ENCODE measurements at places on chromosomes 13 and 19.

DNA sequence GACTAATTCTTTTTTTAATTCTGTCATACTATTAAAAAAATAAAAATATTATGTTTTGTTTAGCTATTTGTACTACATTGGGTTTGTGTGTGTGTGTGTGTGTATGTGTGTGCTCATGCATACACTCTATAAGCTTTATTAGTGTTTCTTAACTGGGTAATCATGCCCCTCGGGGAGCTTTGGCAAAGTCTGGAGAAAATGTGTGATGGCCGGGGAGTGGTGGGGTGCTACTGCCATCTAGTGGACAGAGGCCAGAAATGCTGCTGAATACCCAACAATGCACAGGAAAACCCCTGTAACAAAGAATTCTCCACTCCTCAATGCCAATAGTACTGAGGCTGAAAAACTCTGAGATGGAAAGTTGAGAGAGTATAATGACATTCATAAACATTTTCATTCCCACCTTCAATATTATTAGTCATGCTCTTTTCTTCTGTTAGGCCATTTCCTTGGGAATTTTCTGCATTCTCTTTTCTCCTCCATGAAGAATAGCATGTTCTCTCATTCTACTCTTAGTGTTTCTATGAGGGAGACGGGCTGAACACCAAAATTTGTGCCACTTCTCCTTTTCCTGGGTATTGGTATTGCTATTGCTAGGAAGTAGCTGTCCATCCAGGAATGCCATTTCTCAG, 157.3 kb downstream of the DNAJC3 start:
- H3K36me3 ChIP-seq = peaks cover 3% of the 10 kb centered on the region
- H3K4me1 ChIP-seq = no peaks in the 10 kb centered on the region
- peak; percentile 76 for DNase-seq
- no peak overlapping the region for H3K4me3 ChIP-seq
- H3K27ac ChIP-seq = no peak overlapping the region

- peaks cover 3% of the 10 kb centered on the region for H3K36me3 ChIP-seq
- DNase-seq = no peak
- H3K4me3 ChIP-seq = no peak overlapping the region
- H3K4me1 ChIP-seq = no peaks in the 10 kb centered on the region
- H3K27me3 ChIP-seq = no peaks in the 10 kb centered on the region
Measured at GRCh38 chr13:46354156-46355087, 32.6 kb downstream of the RUBCNL start.

- H3K4me1 ChIP-seq = no peaks in the 10 kb centered on the region
- no peak for DNase-seq
- H3K27ac ChIP-seq = no peak overlapping the region
- H3K27me3 ChIP-seq = no peaks in the 10 kb centered on the region
Measured at GRCh38 chr13:98939660-98940191, 38.1 kb downstream of the DOCK9 start.

DNA sequence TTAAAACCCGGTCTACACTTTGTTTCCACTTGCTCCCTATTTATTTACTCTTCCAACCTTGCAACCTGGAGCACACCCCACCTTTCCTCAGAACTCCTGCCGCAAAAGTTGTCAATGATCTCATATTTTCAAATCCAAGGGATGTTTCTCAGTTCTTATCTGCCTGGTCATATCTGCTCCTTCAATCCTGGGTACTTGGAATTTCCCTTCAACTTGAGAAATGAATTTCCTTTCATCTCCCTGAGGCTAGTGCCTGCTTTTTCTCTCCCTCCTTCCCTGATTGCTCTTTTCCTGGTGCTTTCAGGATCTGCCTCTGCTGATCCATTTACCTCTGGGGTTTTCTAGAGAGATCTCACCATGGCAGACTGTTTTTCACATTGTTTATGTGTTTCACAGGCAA, 154.8 kb upstream of the IRS2 start:
- no peak overlapping the region for H3K27ac ChIP-seq
- no peaks in the 10 kb centered on the region for H3K4me1 ChIP-seq
- no peaks in the 10 kb centered on the region for H3K36me3 ChIP-seq
- H3K27me3 ChIP-seq = no peaks in the 10 kb centered on the region

All from liver (tissue), 10 donors.